HuH-7 (cell line): ENCODE measurements at places on chromosomes 5 and 9.

- no peak for DNase-seq
Measured at GRCh38 chr5:98975223-98975622, 46.4 kb upstream of the CHD1 start.

GRCh38 chr5:40569546-40570270 lies 110.0 kb upstream of the PTGER4 start:
- no peak for DNase-seq

- DNase-seq, result no peak
Measured at GRCh38 chr5:103356350-103357091, 98.0 kb downstream of the MACIR start.

DNA sequence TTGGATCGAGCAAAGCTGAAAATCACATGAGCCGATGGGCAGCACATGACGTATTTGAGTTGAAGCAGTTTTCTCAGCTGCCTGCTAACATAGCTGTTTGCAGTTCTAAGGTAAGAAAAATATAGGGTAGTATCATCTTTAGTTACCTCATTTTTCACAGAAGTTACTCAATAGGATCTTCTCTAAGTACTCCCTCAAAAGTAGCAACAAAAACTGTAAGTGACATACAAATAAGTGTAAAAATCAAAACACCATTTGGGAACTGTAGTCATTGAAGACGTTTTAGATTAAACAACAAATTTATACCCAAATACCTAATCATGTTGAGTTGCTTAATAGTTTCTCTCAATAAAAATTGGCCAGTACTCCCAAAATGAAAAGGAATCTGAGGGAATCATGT lies 102.6 kb downstream of the ERCC6L2 start:
- DNase-seq, result no peak

DNA sequence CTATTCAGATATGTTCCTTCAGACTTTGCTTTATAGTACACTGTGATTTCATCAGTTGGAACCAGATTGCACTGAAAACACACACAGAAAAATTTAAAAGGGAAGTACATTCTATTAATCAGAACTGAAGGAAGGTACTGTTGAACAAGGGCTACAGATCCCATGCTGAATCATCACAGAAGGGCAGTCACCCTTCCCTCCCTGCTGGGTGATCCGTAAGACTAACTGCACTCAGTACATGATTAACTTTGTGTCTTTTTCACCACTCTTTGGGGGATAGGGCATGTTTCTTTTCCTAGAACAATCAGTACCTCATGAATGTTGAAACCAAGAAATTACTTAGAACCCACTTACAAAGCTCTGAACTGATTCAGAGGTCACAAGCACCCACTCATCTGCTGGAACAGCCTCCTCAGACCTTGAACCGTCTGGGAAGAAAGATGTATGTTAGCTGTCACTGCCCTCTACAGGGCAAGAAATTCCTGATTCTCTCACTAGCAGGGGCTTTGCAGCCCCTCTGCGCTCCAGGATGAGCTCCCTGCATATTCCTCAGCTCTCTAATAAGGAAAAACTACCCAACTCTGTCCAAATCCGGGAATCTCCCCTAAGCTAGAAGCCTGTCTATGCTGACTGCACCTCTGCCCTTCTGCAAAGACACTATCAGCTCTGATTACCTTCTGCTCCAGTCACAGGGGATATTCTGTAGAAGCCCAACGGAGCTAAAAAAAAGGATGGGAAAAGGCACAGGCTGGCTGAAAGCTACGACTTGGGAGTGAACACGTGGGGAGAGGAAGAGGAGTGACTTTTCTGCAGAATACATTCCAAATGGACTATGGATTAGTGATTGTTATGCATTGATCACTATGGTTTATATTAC lies 51.0 kb downstream of the IARS1 start:
- no peak for DNase-seq

- DNase-seq, result no peak
Measured at GRCh38 chr5:139910036-139910435, 114.4 kb downstream of the PSD2 start.

DNA sequence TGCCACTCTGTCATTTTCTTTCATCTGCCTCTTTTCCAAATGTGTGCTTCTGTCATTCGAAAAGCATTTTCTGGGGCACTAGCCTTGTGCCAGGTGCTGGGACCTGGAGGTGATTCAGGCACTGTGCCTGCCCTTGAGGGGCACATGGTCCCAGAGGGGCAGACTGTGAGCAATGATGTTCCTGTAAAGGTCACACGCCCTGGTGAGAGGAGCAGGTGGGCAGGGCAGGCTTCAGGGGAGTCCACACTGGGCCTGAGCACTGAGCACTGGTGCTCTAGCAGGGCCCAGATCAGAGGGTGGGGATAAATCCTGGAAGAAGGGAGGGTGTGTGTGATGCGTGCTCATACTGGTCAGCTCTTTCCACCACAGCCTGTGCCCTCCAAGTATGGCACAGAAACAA lies 77.8 kb downstream of the COL15A1 start:
- no peak for DNase-seq

- DNase-seq, result no peak
Measured at GRCh38 chr9:20837166-20837565, 153.1 kb downstream of the FOCAD start.

GRCh38 chr5:80117446-80117845 lies 82.3 kb downstream of the THBS4 start:
- no peak for DNase-seq

DNA sequence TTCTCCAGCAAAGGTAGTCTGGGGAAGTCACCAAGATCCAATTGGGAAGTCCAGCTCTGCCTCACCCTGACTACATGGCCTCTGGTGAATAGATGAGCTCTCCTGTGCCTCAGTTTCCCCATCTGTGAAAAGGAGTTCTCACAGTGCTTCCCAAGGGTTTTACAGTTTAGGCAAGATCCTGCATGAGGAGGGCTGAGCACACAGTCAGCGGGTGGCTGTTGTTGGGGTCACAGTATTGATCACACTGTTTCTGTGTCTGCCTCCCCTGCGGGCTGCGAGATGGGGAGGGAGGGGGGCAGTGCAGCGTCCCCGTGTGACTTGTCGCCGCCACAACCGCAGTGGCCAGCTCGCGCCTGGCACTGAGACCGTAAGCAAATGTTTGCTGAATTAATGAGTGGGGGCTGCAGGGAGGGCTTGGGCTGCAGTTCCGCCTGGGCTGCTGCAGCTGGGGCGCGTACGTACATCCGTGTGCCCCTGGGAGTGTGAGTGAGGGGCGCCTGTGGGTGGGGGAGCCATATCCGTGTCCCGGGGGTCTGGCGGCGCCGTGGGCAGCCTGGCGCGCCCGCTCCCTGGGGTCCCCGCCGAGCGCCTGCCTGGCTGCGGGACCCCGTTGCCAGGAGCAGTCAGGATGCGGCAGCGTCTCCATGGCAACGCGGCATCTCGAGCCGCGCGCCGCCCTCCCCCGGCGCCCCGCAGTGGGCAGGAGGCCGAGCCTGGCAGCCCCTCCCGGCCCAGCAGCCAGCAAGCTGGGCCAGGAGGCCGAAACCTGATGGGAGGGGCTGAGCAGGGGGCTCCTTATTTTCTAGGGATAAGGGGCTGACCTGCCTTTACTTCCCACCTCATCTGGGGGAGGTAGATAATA lies 31.4 kb upstream of the PSD2 start:
- DNase-seq, result no peak

DNA sequence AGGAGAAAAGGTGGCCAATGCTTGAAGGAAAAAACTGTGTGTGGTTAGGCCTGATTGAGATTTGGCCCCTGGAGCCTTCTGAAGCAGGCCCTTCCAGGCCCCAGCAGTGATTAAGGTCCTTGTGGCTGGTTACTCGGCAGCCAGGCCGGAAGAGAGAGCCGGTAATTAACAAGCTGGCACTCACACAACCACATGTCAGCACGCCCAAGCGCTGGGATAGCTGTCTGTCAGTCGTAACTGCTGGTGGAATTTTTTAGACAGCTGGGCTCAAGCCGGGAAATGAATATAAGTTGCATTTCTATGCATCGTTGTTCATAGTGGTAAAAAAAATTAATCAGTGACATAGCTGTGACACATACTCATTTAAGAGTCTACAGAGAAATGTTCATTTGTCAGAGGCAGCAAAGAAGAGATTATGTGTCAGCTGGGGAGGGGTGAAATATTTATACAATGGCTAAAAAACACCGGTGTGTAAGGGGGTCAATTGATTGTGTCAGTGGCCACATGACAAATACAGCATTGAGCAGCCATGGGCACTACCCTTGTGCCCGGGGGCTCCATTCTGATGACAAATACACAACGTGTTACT lies 13.7 kb upstream of the ARAP3 start:
- DNase-seq, result no peak

DNA sequence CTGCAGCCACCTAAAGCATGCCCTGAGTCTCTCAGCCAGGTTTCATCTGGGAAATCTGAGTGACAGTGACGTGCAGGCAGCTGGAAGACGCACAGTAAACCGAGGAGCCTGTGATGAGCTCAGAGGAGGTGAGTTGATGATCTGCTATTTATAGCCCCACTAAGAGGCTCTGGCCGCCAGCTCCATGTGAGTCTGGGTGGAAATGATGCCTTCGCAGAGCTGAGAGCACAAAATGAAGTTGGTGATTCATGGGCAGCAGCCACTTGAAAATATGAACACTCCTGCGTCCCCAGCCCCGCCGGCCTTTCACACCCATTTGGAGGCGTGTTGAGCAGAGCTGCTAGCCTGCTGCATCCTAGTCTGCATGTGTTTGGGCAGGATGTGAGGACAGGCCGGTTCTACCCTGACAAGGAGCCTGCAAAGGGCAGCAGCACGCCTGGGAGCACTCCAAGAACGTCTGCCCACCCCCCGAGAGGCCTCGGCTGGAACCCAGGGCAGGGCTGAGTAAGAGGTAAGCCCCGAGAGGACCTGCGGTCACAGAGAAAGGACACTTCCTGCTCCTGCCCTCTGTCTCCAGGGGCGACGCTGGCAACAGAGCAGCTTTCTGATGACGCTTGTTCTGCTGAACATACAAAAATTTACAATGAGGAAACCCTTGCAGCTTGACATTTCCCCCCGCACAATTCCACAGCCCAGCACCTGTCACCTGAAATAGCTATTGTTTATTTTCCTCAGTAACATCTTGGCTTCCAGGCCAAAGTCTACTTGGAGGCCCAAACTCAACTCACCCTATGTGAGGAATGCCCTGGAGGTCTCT lies 25.1 kb upstream of the CDKN2AIPNL start:
- peak; percentile 54 for DNase-seq

DNA sequence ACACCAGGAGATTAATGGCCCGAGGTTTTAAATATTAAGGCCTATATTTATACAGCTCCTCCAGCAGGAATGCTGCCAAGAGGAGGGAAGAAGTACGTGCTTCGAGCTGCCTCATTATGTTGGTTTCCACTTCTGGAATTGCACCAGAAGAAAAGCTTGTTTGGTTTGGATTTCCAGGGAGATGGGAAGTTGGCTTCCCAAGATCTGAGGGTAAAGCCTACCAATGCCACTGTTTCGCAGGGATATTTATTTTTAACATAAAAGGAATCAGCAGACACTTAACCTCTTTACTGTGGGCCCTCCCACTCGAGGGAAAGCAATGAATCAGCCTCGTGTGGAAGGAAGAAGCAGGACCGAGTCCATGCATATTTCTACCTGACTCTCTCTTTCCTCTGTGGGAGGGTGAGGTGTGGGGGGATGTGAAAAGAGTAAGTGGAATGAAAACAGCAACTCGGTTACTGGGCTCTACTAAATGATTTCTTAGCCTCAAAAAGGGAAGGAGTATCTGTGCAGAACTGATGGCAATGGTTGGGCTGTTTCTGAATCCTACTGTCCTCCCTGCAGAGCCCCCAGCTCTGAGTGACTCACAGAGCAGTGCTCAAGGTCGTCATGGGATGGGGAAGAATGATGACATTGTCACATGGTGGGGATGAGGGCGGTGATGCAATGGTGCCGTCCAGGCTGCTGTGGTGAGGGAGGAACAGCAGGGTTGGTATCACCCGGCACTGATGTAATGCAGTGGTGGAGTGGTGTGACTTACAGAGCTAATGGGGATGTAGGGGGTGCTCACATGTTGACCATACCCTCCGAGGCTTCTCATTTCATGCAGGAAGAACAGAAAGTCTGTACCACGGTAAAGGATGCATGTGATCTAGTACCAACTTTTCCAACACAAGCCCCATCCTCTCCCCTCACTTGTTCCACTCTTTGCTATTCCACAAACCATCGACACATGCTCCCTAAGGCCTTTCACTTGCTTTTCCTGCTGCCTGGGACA lies 215.0 kb upstream of the PANK3 start:
- DNase-seq, result no peak

- no peak for DNase-seq
Measured at GRCh38 chr5:170254056-170254455, 21.3 kb downstream of the C5orf58 start.

GRCh38 chr5:8317335-8317734 lies 448.4 kb downstream of the MTRR start:
- no peak for DNase-seq

GRCh38 chr9:16625161-16625631 lies 245.3 kb downstream of the BNC2 start:
- no peak for DNase-seq
